Ureter (tissue), 1 donor: ENCODE measurements at places on chromosomes 3 and 15. TPM values are rescaled to one million over a fixed set of nuclear protein-coding genes. Genes with fewer than 3 reads are reported as not detected.

DNA sequence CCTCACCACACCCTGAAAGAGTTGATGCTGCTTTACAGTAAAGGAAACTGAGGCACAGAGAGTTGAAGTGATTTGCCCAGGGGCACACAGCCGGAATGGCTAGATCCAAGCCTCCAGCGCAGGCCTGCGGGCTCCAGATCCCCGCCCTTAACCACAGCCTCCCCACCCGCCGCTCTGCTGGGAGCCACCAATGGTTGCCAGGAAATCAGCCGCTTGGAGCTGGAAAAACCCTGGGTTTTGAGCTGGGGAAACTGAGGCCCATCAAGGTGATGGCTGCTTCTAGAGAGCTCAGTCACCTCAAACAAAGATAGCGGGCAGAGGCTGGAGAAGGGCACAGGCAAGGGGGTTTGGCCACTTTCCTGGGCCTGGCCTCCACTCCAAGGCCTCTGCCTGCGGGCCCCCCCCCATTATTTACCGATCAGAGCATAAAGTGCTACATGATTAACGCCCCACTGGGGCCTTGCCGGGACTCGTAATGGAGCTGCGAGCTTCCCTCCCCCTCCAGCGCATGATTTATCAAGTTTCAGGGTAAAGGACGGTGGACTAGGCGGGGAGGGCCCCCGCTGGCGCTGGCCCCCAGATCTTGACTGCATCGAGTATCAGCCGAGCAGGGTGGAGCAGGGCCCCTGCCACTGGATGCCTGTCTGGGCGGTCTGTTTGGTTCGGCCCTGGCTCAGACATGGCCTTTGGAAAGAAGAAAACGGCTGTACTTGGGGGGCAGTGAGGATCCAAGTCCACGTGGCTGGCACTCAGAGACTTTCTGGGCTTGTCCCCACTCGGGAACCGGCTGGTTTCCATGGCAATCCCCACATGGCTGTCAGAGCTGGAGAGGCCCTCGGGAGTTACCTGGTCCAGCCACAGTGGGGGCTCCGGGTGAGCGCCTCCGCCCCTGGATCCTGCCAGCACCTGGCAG is 9.1 kb downstream of the PLXND1 start:
- no peak for DNase-seq

GRCh38 chr3:130081351-130081881 is at the start of gene ALG1L2:
ALG1L2 (plus strand) TSS chr3:130081831; CDS start chr3:130082017, 186 bp downstream.
- DNase-seq, result no peak

GRCh38 chr3:162555761-162556160 is 1059.2 kb downstream of the OTOL1 start:
- DNase-seq, result no peak

DNA sequence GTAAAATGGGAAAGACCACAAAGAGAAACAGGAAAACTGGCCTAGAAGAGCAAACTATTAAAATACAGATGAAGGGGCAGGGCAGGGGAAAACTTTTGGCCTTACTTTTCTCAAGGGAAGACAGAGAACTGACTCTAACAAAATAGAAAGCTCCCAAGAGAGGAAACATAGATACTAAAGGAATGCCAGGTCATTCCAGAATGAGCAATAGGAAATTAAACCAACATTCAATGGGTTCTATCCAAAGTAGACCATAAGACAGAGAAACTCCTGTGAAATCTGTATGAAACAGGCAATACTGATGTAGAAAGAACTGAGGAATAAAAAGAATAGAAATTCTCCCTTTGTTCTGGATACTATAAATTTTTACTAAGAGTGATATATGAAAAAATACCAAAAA is 491.8 kb downstream of the MECOM start:
- DNase-seq, result no peak

GRCh38 chr15:20353966-20354883 is 187.4 kb downstream of the GOLGA6L6 start:
- DNase-seq, result no peak

DNA sequence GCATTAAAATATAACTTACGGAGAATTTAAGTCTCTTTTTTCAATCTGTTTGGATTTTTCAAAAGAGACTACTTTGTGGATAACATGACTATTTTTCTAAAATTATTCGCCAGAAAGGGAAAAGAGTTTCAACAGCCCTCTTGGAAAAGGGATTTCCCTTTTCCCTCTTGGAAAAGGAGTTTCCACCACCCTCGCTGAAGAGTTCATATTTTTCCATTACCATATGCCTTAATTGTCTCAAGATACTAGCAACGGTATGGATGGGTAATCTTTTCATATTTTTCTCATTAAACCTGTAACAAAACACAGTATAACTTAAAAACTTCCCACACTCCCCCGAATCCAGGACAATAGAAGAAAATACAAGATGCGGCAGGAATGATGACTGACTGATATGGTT is 66.1 kb upstream of the SPATA12 start:
- no peak for DNase-seq

CRYGS gene
- total RNA-seq, result 3.4 TPM

SLC35G2 gene
- total RNA-seq, result 4.0 TPM

PLEKHO2 gene
- 33.3 TPM for total RNA-seq

SCN5A gene
- 3.5 TPM for total RNA-seq

PP2D1 gene
- total RNA-seq, result not detected
